ENCODE measurements at places on chromosomes 12 and 14.

GRCh38 chr12:72275526-72275925 lies 3.4 kb downstream of the TRHDE start:
- no peak for DNase-seq

DNA sequence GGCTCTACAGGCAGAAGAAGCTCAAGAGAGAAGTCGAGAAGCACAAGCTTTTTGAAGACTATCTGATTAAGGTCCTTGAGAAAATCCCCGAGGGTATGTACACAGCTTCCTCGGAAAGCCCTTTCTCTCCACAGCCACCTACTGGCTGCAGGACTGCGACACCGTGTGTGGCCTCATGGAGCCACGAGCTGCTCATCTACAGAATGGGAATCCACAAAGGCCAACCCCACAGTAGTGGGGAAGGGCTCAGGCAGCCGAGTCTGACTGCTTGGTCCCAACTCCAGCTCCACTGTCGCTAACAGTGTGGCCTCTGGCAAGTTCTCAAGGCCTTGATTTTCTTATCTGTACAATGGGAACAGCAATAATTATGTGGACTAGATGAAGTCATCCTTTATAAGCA lies 2.5 kb downstream of the CCDC197 start:
- no peak for DNase-seq

DNA sequence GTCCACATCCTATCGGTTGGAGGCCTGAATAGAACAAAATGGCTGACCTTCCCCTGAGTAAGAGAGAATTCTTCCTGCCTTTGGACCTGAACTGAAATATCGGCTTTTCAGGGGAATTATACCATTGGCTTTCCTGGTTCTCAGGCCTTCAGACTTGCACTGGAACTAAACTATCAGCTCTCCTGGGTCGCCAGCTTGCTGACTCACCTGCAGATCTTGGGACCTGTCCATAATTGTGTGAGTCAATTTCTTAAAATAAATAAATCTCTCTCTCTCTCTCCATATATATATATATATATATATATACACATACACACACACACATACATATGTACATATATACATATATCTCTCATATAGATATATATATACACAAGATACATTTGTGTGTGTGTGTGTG lies 41.6 kb downstream of the KCNK10 start:
- no peak for DNase-seq

- no peak for DNase-seq
Measured at GRCh38 chr14:68688872-68689371, 103.9 kb downstream of the ZFP36L1 start.

- DNase-seq = no peak
Measured at GRCh38 chr12:12590961-12591360, 20.7 kb upstream of the CREBL2 start.

- DNase-seq = peak; percentile 65
Measured at GRCh38 chr12:116910645-116911451, at the start of gene FBXW8. Gene FBXW8, plus strand, starts transcription at chr12:116910950. Its CDS starts 88 bp downstream, at chr12:116911038.

GRCh38 chr14:81400202-81400678 lies at the start of gene STON2:
Gene STON2, minus strand, starts transcription at chr14:81400324. Its CDS starts 1,942 bp downstream, at chr14:81398382.
- DNase-seq = peak; percentile 41

DNA sequence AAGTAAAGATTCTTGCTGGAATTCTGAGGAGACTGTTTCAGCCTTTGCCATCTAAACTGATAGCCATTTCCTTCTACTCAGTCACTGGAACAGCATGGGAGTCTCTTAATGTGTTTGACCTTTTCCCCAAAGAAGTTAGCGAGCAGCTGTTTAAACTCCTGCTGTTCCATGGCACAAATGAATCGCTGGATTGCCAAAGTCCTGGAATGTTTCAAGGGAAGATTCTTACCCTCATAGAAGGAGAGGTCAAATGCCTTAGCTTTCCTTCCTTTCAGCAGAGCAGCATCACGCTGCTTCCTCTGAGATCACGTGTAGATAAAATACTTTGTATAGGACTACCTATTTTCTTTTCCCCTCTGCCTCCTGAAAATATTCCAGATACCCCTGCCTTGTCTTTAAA lies 10.5 kb upstream of the NR2C1 start:
- DNase-seq = no peak

- DNase-seq = peak; percentile 25
Measured at GRCh38 chr12:112198120-112198733, 72.9 kb downstream of the TRAFD1 start.

DNA sequence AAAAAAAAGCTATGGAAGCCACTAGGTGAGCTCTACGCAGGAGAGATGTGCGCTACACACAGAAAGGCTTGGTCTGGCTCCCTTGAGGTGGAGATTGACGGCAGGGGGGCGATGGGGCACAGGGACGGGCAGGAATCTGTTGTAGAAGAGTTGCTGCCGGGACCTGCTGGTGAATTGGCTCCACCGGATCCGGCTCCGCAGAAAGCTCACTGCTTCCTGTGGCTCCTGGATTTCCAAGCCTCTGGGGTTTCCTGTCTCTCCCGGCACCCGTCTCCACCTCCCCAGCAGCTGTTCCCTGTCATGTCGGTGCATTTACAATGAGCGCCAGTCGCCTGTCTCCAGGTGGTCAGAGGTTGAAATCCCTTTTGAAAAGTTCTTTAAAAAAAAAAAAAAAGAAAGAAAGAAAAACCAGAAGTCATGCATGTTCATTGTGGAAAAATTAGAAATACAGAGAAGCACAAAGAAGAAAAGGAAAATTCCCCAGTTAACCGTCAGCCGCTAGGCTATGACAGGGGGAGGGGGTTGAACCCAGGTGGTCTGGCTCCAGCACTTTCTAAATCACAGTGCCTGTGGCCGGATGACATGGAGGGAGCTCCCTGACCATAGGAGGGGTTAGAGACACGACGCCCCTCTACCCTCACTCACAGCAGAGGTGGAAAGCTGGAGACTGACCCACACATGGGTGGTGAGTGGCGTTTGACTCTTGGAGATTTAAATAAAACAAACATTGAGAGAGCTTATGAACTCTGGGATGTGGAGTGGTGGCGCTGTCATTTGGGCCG lies 20.8 kb downstream of the FAM222A start:
- DNase-seq = peak; percentile 14

GRCh38 chr12:123532808-123533649 lies 490 bp downstream of the RILPL1 start:
- no peak for DNase-seq

- DNase-seq = no peak
Measured at GRCh38 chr12:65941388-65941787, 117.1 kb downstream of the HMGA2 start.

GRCh38 chr14:84042992-84043391 lies 1487.0 kb upstream of the FLRT2 start:
- no peak for DNase-seq

DNA sequence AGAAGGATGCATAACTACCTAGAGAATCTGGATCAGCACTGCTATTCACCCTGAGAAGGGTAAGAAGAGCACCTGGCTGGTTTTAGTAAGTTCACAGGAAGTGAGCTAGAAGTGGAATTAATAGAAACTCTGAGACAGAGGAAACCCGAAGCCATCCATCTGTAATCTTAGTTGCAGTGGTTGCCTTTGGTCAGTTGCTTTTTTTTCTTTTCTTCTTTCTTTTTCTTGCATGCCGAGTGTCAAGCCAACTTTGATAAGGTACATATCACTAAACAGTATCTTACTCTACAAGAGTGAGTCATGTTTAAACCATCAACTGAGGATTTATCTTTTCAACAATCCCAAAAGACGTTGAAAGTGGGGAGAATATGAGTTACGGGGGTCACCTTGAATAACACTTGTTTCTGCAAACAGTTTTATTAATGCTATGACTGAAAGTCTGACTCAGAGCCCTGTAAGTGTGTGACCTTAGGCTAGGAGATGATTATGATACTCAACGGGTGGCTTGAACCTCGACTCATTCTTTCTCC lies 26.7 kb downstream of the C12orf75 start:
- no peak for DNase-seq

GRCh38 chr12:123457980-123458779 lies at the start of gene SNRNP35:
Gene SNRNP35, plus strand, starts transcription at chr12:123458139. Its CDS starts 7,402 bp downstream, at chr12:123465541.
- DNase-seq = peak; percentile 87

GRCh38 chr12:64461634-64462414 lies 9.9 kb downstream of the TBK1 start:
- no peak for DNase-seq

DNA sequence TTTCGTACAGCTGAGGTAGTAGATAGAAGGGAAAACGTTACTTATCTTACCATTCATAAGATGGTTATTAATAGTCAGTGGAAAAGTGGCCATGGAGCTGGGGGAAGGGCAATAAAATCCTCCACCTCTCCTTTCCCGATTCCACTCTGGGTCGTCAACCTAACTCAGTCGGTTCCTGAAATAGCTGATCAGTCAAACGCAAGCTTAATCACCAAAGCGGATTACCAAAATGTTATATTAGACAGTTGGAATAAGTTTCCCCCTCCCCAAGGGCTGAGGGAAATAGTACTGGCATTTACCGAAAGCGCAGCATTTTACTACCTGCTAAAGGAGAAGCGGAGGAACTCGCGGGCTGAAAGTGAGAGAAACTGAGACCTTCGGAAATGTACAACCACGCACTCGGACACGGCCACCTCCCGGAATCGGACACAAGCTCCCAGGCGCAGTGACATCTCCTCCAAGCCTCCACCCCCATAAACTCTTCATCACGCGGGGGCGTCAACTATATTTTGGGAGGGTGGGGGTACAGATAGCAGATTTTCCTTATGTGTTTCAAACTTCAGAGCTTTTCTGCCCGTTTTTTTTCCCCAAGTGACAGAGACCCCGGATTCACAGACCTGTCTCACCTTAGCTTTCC lies 1.2 kb downstream of the PPM1H start:
- no peak for DNase-seq

GRCh38 chr12:110176745-110177144 lies 52.6 kb downstream of the IFT81 start:
- DNase-seq = no peak

DNA sequence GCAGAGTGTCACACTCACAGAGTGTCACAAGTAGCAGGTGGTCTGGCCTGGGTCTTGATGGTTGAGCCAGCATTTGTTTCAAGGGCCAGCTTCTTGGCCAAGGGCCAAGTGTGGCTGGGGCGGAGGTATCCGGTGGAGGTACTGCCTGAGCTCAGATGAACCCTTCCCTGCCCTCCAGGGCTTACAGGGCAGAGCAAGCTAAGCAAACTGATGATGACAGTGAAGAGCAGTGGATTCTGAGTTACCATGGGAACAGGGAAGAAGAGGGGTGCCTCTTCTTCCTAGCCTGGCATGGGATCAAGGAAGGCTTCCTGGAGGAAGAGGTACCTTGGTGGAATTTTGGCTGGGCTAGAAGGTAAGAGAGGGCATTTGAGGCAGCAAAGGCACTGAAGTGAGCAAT lies 35.7 kb downstream of the MVK start:
- DNase-seq = no peak

GRCh38 chr14:95153866-95154265 lies 3.5 kb downstream of the DICER1 start:
- DNase-seq = no peak

- DNase-seq = no peak
Measured at GRCh38 chr14:101929096-101929495, 35.3 kb upstream of the DYNC1H1 start.

- DNase-seq = no peak
Measured at GRCh38 chr14:52244328-52244727, 23.2 kb upstream of the PTGDR start.

- DNase-seq = no peak
Measured at GRCh38 chr12:107385509-107385908, 292.2 kb upstream of the CRY1 start.

DNA sequence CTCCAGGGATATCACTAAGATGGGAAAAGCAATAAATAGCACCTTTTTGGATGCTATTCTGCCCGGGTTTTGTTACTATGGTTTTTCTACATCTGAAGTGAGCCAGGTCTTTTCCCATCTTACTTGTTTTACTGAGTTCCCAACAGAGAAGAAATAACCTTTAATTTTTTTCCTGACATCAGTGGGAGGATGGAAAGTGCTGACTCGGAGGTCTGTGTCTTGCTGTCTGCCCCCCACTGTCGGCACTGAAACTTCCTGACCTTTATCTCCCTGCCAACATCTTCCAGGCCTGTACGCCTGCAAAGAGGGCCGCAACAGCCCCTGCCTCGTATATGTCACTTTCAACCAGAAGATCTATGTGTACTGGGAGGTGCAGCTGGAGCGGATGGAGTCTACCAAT lies 11.0 kb downstream of the ITFG2 start:
- no peak for DNase-seq

- no peak for DNase-seq
Measured at GRCh38 chr12:86727160-86727559, 471.0 kb upstream of the MGAT4C start.

- no peak for DNase-seq
Measured at GRCh38 chr14:103184046-103184445, 60.8 kb downstream of the TNFAIP2 start.

DNA sequence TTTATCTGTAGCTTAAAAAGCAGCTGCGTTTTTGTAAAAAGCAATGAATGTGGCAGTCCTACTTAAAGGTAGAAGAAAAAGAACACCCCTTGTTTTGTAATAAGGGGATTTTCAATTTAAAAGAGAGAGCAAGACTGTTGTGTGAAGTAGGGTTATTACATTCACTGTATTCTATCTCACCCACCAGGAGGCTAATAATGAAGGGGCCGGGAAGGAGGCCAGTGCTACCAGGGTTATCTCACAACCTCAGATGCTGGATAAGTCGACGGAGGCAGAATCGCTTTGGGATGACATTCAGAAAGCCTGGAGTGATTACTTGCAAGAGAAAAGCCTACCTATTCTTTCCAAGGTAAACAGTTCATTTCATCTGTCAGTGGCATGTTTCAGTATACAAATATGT lies 97.7 kb downstream of the RMST start:
- no peak for DNase-seq

DNA sequence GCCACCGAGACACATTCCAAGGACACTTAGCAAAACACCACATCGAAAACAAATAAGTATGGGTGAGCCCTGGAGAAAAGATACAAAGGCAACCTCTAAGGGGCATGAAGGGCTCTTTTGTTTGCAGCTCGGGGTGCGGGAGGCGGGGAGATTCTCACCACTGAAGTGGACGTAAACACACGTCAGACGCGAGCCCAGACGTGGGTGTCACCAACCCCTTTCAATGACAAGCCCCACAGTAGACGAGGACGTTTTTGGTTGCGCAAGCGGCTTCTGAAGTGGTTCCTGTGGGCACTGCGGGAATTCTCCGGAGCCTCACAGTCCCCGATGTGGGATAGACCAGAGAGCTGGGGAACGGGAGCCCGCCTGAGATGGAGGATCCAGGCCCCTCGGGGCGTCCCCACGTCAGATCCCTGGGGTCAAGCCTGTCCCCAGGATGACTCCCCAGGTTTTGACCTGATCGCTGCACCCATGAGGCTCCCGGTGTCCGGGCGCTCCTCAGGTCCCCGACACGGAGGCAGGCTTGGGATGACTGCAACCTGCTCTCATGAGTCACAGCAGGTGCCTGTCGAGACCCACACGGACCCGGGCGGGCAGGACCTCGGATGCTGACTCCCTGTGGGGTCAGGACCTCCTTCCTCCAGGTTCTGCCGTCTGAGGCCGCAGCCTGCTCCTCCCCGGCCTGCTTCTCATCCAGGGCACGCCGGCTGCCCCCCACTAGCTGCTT lies 20.3 kb upstream of the ADGRD1 start:
- DNase-seq = no peak

All from CD4-positive, alpha-beta T cell treated with Interleukin-15 for 1 hour (primary cell).